ENCODE measurements at places on chromosomes 12 and 14. TPM values are rescaled to one million over a fixed set of nuclear protein-coding genes. Genes with fewer than 3 reads are reported as not detected.

The CLEC2A gene
- 0.25 TPM for total RNA-seq

The PKP2 gene
- 6.4 TPM for total RNA-seq

The SCNN1A gene
- not detected for total RNA-seq

The CCDC175 gene
- total RNA-seq = 2.0 TPM

Data from temporal lobe (tissue), 4 donors.